ENCODE measurements at places on chromosomes 12 and 14. TPM values are rescaled to one million over a fixed set of nuclear protein-coding genes. Genes with fewer than 3 reads are reported as not detected.

Gene ZC2HC1C
- 9.5 TPM for total RNA-seq

Gene MGAT4C
- not detected for total RNA-seq

Gene LMO3
- total RNA-seq: 2.3 TPM

Gene TMEM132C
- total RNA-seq: not detected

Gene GLIPR1
- 21.3 TPM for total RNA-seq

Gene PMCH
- total RNA-seq: not detected

Gene SAMD15
- 1.2 TPM for total RNA-seq

Gene IAPP
- not detected for total RNA-seq

Gene MYRFL
- not detected for total RNA-seq

Gene EXOC5
- total RNA-seq: 109 TPM

Gene ATG14
- total RNA-seq: 22.5 TPM

Gene EFS
- 0.23 TPM for total RNA-seq

Gene KCNC2
- total RNA-seq: not detected

Gene CLIP1
- 46.4 TPM for total RNA-seq
